ENCODE measurements at places on chromosomes 1 and 21.

GRCh38 chr1:85838238-85838637 is 130.0 kb upstream of the ZNHIT6 start:
- no peak for DNase-seq

- DNase-seq: no peak
Measured at GRCh38 chr1:10686404-10687040, 109.9 kb downstream of the CASZ1 start.

DNA sequence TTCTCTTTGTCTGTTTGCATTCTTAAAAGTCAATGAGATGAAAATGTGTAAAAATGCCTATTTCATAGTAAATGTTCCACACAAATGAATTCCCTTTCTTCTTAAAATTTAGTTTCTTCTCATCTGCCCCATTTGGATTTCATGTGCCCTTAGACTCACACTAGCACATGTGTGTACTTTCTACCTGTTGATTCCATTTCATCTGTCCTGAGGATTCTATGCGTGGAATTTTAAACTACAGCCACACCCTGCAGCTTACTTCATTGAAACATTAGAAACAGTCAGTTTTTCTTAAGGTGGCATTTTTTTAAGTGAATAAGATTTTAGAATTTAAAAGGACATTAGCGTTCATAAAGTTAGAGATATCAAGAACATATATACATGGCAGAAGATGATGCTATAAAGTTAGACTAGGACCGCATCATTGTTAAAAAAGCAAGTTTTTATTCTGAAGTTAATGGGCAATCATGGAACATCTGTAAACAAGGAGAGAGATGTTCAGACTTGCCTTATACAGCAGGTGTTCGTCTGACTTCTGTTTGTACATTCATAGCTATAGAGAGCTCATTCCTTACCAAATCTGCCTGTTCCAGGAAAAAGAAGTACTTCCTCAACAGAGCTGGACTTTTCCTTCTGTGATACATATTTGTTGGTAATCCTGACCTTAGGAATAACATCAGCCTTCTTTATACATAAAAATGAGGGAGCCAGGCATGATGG is 3.9 kb upstream of the TUT4 start:
- no peak for DNase-seq

DNA sequence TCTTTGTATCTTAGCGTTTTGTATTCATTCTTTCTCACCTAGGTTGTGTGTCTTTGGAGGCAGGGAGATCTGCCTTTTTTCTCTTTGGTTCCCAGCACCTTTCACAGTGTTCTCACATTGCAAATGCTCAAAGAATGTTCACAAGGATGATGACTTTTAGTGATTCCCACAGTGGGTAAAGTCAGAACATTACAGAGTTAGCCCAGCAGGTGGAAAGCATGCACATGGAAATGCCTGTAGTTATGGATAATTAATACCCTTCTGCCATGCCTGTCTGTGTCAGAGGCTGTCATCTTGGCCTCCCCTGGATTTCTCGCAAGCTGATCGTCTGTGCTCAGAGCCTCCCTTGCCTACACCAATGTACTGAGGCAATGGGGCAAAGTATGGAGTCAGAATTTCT is 458.9 kb downstream of the LMO4 start:
- no peak for DNase-seq

- DNase-seq: no peak
Measured at GRCh38 chr1:228194921-228195812, 12.7 kb upstream of the OBSCN start.

- no peak for DNase-seq
Measured at GRCh38 chr1:224507771-224508523, 73.3 kb upstream of the WDR26 start.

- no peak for DNase-seq
Measured at GRCh38 chr1:4305526-4306301, 348.7 kb upstream of the AJAP1 start.

GRCh38 chr1:94100785-94101612 is 19.9 kb downstream of the ABCA4 start:
- no peak for DNase-seq

DNA sequence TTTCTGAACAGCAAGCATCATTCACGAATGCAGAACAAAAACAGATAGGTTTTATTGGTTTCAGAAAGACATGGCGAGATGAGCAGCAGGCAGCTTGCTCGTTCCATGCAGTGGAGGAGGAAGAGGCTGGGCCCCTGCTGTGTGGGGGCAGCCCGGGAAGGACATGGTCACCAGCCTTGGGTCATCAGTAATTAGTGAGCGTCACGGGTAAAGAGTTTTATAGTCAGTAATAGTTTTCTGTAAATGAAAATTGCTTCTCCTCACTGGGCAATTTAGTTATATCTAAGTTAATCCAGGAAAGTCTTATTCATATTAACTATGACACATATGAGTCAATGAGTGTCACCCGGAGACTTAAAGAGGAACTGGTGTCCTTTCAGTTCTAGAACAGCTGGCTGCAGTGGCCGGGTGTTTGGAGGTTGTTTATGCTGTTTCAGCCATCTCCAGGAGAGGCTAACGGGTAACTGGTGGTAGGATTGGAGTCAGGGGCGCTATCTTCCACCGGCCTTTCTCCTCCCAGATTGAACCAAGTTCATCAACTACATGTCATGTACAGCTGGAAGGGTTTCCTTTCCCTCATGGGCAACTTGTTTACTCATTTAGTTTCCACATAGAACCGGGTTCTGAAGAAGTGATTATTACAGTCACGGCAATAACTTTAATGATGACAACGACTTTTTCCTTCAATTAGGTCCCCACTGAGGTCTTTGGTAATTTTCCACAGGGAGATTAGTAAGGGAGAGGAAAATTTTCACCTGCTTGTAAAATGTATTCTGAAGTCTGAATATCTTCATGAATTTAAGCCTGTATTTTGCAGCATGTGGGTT is 34.6 kb upstream of the SLC45A1 start:
- DNase-seq: no peak

All from effector memory CD8-positive, alpha-beta T cell (primary cell).